ENCODE measurements at places on chromosomes 11 and 22. TPM values are rescaled to one million over a fixed set of nuclear protein-coding genes. Genes with fewer than 3 reads are reported as not detected.

DNA sequence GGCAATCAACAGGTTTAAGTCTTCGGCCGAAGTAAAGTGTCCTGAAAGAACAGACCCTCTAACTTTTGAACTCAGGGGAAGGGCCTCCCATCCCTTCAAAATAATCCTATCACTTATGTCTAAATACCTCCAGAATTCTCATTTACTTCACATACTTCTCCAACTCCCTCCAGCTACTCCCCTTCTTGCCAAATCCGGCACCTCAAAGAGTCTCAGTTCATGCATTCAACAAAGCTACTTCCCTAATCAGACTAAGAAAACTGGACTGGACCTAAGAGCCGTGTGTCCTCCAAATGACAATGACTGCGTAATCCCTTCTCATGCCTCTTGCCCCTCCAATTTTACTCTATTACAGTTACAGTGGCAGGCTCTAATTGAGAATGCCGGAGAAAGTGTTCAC lies 1.3 kb downstream of the DDB1 start:
- DNase-seq: no peak

- no peak for DNase-seq
Observed at GRCh38 chr11:1221848-1222311, 986 bp upstream of the MUC5B start.

GRCh38 chr11:87215236-87215635 lies 177.5 kb downstream of the TMEM135 start:
- DNase-seq: no peak

The MRPL49 gene
- 60.6 TPM for total RNA-seq

The NTM gene
- total RNA-seq: not detected

The APOL3 gene
- 229 TPM for total RNA-seq
